ENCODE measurements at places on chromosomes 5 and 9. TPM values are rescaled to one million over a fixed set of nuclear protein-coding genes. Genes with fewer than 3 reads are reported as not detected.

Gene INSL4
- total RNA-seq, result not detected

Gene ELAVL2
- 351 TPM for total RNA-seq

Gene ANP32B
- total RNA-seq, result 7.2 TPM

Gene PCDHGA6
- total RNA-seq, result 11.3 TPM

Gene MAP1B
- 781 TPM for total RNA-seq

Gene BTNL8
- not detected for total RNA-seq

Gene GABRA6
- total RNA-seq, result 0.23 TPM

Gene NSG2
- 655 TPM for total RNA-seq

Gene AFAP1L1
- total RNA-seq, result 5.5 TPM

Gene POLR3G
- total RNA-seq, result 5.3 TPM

Gene OSMR
- 2.8 TPM for total RNA-seq

Gene CDKN2A
- total RNA-seq, result 0.46 TPM

Gene TRIM36
- total RNA-seq, result 102 TPM

Gene ARSI
- total RNA-seq, result 0.46 TPM

Gene PIP5KL1
- 11.5 TPM for total RNA-seq

Gene PTTG1
- total RNA-seq, result 28.8 TPM

Gene GABRB2
- 117 TPM for total RNA-seq

Gene GRM6
- total RNA-seq, result 0.23 TPM

Gene POU5F2
- total RNA-seq, result 3.7 TPM

Gene PAX5
- total RNA-seq, result 0.46 TPM

Gene SYK
- total RNA-seq, result 4.2 TPM

Gene FOXD4L3
- 0.23 TPM for total RNA-seq

Gene TAF11L10
- not detected for total RNA-seq

Gene GNE
- total RNA-seq, result 41.1 TPM

Gene LHX3
- total RNA-seq, result not detected

Data from diencephalon (tissue), 1 donor.